ENCODE measurements at places on chromosomes 5 and 9.

DNA sequence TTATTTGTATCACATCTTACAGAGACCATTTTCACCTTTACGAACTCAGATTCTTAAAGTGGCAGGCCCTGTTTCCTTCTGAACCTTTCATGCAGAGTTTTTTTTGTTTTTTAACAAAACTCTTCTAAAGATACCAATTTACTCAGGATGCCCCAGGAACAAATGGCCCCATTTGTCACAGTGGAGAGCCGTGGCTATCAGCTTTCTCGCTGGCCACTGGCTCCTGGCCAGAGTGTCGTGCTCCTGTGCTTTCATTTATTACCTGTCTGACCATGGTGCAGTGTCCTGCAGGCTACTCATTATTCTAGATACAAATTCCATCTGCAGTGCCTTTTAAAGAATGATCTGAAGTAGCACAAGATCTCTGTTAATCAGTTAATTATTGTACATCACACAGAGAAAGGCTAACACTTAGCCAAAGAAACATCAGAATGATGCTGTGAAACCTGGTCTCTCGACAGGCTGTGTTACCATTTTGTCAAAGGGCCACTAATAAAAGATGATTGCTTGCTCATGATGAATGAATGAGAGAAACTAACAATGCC, 27.8 kb downstream of the ADRA1B start:
- DNase-seq, result no peak

GRCh38 chr9:124960409-124960752, 19.5 kb upstream of the GOLGA1 start:
- no peak for DNase-seq

- no peak for DNase-seq
Observed at GRCh38 chr5:171593401-171593800, 174.0 kb downstream of the FGF18 start.

- DNase-seq, result no peak
Observed at GRCh38 chr5:32542216-32543059, 42.9 kb upstream of the SUB1 start.

- no peak for DNase-seq
Observed at GRCh38 chr5:51225789-51226742, 157.2 kb upstream of the ISL1 start.

DNA sequence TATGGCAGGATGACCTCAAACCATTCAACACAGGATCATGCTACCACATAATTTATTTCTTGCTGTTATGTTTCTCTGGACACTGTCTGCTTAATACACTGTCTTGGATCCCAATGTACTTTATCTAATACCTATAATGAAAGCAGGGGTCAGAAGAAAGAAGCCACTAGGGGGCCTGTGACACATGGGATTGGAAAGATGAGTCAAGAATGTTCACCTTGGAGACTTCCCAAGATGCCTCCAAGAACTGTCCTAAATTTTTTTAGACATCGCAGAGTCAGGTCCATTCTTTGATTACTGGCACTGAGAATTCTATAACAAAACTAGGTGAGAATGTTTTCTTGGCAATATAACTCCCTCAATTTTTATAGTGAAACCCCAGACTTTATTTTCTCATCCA, 305.8 kb upstream of the SMARCA2 start:
- DNase-seq, result no peak

GRCh38 chr5:56876327-56876726, 33.1 kb upstream of the SETD9 start:
- DNase-seq, result no peak

Measured in NCI-H1694 treated with DMSO at 0.1 percent for 48 hours (cell line).